ENCODE measurements at places on chromosomes 12 and 14.

- peak; percentile 18 for DNase-seq
Measured at GRCh38 chr14:58426670-58427280, 556 bp downstream of the TIMM9 start.

DNA sequence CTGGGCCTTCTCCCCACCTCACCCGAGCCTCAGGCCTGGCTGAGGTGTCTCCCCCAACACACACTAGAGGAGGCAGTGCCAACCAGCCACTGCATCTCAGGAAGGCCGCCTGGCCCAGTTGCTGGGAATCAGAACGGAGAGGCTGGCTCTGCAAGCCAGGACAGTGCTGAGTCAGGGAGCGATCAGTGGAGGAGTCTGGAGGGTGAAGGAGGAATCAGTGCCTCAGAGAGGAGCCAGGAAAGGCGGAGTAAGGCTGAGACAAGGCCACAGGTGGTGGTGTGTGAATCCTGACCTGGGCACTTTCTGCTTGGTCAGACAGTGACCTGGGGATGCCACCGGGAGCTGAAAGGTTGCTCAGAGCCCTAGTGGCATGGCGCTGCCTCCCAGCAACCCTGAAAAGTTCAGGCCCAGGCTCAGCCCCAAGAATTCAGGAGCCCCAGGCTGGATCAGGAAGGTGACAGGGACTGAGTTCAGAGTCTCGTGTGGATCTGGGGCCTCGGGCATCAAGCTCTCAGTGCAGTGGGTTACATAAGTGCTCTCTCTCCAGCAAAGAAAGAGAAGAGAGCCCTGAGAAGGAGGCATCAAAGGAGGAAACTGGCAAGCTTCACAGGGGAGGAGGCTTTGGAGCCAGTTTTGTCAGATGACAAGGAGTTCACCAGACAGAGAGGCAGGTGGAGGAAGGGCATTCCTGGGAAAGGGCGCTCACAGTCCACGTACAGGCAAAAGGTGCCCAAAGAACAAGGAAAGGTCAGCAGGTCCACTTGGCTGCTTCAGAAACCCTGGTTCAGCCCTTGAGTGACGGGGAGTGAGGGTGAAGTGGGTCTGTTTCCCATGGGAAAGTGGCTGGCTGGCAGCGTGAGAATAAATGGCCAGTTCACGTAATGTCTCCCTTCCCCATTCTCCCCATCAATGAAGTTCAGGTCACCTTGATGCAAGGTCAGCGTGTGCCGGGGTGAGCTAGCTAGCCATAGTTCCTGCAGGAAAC, 87.8 kb downstream of the ZFP36L1 start:
- DNase-seq, result no peak

GRCh38 chr14:101825797-101826196, 64.3 kb downstream of the PPP2R5C start:
- no peak for DNase-seq

DNA sequence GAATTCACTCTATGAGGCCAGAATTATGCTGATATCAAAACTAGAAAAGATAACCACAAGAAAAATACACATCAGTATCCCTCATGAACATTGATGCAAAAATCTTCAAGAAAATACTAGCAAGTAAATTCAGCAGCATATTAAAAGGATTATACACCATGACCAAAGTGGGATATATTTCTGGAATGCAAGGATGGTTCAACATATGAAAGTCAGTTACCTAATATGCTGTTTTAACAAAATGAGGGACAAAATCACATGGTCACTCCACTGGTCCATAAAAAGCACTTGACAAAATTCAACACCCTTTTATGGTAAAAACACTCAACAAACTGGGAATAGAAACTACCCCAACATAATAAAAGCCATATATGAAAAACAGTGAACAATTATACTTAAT, 40.3 kb downstream of the TECPR2 start:
- DNase-seq, result no peak

DNA sequence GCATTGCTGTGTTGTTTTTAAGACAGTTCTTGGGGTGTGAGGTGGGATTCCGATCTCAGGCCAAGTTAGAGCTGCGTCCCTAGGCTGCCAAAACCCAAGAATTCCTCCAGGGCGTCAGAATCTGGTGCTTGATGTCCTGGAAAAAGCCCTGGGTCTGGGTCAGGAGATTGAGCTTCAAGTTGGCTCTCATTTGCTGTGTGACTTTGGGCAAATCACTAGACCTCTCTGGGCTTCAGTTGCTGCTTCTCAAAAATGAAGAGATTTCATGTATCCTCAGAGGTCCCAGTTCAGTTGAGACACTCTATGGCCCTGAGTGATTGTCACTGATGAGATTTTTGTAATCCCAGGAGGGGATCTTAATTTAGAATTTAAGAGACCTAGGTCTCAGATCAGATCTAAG, 1.9 kb downstream of the WSCD2 start:
- DNase-seq, result no peak

DNA sequence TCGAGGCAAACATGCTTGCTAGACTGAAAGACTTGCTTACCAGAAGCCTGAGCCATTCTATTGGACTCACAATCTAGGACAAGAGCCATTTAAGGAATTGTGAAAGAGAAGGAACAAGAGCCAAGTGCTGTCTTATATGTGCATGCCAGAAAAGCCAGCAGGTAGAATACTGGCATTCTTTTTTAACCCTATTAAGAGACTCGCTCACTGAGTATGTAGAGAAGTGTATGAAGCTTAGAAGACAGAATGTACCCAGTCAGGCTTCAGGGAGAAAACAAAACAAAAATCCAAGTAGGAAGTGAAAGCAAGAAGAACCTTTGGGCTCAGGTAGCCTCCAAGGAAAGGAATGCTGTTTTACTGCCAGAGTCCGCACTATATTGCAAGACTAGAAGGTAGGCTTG, 65.9 kb downstream of the DCAF5 start:
- DNase-seq, result no peak
